ENCODE measurements at places on chromosomes 3 and 15.

- no peak for DNase-seq
Observed at GRCh38 chr3:189512039-189512438, 119.2 kb upstream of the TP63 start.

DNA sequence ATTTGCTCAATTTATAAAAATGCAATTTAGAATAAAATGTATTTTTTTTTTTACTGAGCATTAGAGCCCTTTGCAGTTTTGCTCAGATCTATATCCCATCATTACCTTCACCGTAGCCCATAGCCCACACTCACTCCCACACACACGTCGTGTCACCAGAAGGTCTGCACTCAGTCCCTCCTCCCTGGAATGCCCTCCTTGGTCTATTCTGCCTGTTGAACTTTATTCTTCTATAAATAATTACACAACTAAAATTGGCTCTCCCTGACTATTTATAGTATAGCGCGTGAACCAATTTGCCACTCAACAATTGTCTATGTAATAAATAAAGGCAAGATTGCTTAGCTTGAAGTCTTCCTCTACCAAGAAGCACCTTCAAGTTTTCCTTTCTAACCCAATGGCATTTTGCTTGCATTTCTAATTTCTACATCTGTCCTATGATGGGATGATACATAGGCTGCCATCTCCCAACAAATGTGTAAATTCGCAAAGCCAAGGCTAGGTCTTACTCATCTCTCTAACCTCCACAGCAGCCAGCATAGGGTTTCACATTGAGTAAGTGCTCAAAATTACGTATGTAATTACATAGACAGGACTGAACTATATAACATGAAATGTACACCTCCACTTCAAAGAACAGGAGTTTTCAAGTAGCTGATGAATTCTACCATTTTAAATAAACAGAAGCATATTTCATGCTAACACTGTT lies 172.0 kb upstream of the HES1 start:
- DNase-seq: no peak

DNA sequence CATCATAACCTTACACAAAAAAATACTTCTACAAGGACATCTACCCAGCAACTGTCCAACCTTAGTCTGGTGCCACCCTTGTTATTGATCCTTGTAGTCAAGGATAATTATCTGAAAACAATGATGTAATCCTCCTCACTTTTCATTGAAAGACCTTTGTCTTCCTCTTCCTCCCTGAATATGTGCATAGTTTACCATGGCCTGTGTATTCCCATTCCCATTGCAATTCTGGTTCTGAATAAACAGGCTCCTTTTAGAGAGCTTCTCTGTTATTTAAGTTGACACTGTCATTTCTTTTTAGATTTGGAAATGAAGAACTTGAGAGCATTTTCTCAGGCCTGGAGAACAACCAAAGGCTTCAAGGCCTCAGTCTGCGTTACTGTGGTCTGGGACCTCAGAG lies 53.3 kb upstream of the RNF7 start:
- DNase-seq: no peak

- peak; percentile 63 for DNase-seq
Observed at GRCh38 chr3:12948371-12948770, 107.0 kb upstream of the RPL32 start.

DNA sequence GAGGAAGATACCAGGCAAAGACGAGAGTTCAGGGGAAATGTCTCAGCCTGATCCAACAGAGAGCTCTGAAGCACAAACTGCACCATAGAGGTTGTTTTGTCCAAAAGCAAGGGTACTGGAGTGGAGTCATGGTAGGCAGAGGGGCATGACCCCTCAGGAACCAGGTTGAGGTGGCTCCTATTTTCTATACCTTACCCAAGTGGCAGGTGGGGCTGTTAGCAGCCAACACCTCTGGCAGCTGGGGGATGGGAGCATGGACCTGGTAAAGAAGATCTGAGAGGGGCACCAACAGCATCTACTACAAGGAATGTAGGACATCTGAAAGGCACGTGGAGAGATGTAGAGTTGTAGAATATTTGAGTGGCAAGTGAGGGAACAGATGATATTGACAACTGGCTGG lies 85.2 kb downstream of the GAP43 start:
- no peak for DNase-seq

- DNase-seq: no peak
Observed at GRCh38 chr3:152147748-152148147, 121.0 kb upstream of the MBNL1 start.

- no peak for DNase-seq
Observed at GRCh38 chr3:181518222-181518621, 193.5 kb upstream of the SOX2 start.

GRCh38 chr3:99376926-99377325 lies 261.5 kb upstream of the COL8A1 start:
- no peak for DNase-seq

- DNase-seq: no peak
Observed at GRCh38 chr3:100141586-100141985, 27.3 kb upstream of the FILIP1L start.

GRCh38 chr3:133211449-133211848 lies 173.3 kb downstream of the TMEM108 start:
- no peak for DNase-seq

GRCh38 chr15:74768771-74769342 lies 13.0 kb upstream of the CSK start:
- DNase-seq: peak; percentile 71

All from astrocyte of the hippocampus (primary cell).